ENCODE measurements at places on chromosomes 4 and X.
A peak's percentile ranks its signal among the peaks of the same experiment; 100 is the strongest.

DNA sequence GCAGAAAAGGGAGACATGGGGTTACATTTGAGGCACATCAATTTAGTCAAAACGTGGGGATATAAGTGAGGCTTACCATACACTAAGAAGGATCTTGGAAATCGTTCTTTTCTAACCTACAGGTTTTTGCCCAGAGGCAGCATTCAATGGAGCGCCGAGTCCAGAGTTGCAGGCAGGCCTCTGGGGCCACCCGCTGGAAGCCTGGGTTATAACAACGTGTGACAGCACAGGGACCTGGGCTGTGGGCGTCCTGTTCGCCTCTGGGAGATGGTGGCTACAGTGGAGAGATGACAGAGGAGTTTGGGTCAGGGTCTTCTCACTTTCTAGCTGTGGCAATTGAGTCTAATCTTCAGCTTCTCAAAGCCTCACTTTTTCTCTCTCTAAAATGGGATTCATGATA lies 53.9 kb downstream of the ENPP6 start:
- H3K4me1 ChIP-seq = peaks cover 2% of the 10 kb centered on the region
- H3K27ac ChIP-seq = no peak overlapping the region

GRCh38 chr4:23805450-23805851 lies 84.4 kb downstream of the PPARGC1A start:
- peaks cover 1% of the 10 kb centered on the region for H3K4me1 ChIP-seq
- H3K4me3 ChIP-seq = no peak overlapping the region
- DNase-seq = no peak
- no peak overlapping the region for H3K27ac ChIP-seq

DNA sequence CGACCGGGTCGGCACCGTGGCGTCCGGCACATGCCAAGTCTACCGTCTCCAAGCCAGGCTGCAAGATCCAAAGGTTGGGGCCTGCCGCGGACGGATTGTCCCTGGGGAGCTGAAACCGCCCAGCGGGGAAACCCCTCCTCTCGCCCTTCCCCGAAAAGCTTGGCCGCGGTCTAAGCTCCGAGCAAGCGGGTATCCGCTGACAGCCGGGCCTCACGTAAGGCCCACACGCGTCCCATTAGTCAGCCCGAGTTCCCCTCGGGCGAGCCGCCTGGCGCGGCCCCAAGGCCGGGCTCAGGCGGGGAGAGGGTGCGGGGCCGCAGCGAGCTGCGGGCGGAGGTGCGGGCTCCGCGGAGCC lies 6.8 kb upstream of the BCOR start:
- DNase-seq = no peak
- peak overlapping the region; percentile 71 for H3K27ac ChIP-seq
- no peaks in the 10 kb centered on the region for H3K36me3 ChIP-seq
- peaks cover 20% of the 10 kb centered on the region for H3K27me3 ChIP-seq

DNA sequence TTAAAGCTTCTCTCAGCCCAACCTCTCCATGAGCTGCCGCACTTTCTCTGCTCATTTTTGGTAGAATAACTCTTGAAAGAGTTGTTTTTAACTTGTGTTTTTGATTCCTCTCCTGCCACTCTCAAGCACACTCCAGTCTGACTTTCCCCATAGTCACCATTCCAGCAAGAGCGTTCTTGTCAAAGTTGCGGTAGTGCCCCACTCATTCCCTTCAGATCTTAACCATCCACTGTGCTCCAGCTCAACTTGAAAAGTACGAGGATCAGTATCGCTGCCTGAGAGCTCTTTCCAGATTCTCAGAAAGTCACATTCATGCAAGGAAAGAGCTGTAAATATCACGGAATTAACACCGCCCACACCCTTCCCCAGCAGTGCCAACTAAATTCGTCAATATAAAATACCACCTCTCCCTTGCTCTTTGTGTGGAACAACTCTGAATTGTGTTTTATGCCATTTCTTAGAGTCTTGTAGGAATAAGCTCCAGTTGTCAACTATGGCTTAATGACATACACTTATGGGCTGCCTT lies 59.7 kb upstream of the IL15 start:
- no peak overlapping the region for H3K4me3 ChIP-seq
- no peaks in the 10 kb centered on the region for H3K27me3 ChIP-seq
- H3K36me3 ChIP-seq = no peaks in the 10 kb centered on the region

DNA sequence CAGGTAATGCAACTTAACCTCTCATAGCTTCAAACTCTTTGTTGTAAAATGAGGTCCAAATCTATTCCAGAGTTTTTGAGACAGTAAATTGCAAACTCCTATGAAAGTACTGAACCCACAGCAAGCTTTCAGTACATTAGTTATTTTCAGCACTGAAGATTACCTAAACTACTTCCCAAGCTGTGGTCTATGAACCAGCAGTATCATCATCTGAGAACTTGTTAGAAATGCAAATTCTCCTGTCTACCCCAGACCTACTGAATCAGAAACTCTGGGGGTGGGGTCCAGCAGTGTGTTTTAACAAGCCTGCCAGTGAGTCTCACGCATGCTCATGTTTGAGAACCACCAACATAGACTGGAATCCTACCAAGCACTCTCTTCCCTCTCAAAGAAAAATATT lies 5.7 kb upstream of the CASP6 start:
- no peak overlapping the region for H3K27ac ChIP-seq
- H3K4me3 ChIP-seq = no peak overlapping the region
- no peaks in the 10 kb centered on the region for H3K27me3 ChIP-seq
- peaks cover 4% of the 10 kb centered on the region for H3K4me1 ChIP-seq

DNA sequence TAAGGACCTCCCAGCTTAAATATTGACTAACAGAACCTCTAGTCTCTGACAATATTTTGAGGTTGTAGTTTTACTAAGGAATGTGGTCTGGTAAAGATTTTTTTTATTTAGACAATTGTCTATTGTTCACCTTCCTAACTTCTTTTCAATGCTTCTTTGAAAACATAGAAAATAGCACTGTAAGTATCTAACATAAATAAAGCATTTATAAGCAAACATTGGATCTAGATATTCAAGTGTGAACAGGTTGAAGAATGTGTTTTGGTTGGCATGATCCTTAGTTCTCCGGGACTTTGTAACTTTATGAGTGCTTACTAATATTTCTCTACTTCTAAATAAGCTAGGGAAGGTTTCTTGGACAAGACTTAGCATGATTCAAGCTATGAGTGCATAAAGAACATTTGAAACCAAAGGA lies 285.4 kb upstream of the ARSJ start:
- peaks cover 14% of the 10 kb centered on the region for H3K4me1 ChIP-seq
- peak overlapping the region; percentile 1 for H3K27ac ChIP-seq
- DNase-seq = no peak
- no peaks in the 10 kb centered on the region for H3K27me3 ChIP-seq
- H3K4me3 ChIP-seq = no peak overlapping the region
- H3K36me3 ChIP-seq = no peaks in the 10 kb centered on the region

- H3K27ac ChIP-seq = no peak overlapping the region
- H3K27me3 ChIP-seq = peaks cover 28% of the 10 kb centered on the region
- DNase-seq = no peak
Observed at GRCh38 chr4:6658209-6658595, 17.7 kb downstream of the MRFAP1 start.

GRCh38 chr4:7938609-7939376 lies 868 bp downstream of the AFAP1 start:
- H3K4me3 ChIP-seq = peak overlapping the region; percentile 74
- H3K36me3 ChIP-seq = no peaks in the 10 kb centered on the region
- peaks cover 32% of the 10 kb centered on the region for H3K4me1 ChIP-seq
- DNase-seq = peak; percentile 12
- no peaks in the 10 kb centered on the region for H3K27me3 ChIP-seq
- H3K27ac ChIP-seq = peak overlapping the region; percentile 61

DNA sequence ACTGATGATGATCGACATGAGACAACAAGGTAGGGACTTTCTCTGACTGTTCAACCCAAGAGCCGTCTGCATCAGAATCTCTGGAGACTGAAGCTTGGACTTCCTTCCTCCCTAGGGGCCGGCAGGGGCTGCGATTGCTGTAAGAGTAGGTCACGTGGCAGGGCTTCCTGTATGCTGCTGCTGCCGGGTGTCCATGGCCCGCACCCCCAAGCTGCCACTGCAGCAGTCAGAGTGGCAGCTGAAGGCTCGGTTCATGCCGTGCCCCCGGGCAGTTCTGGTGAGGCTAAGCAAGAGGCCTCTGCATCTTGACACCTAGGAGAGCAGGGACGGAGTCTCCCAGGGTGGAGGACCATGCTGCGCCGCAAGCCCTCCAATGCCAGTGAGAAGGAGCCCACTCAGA lies at the start of gene SASH3:
Gene SASH3, plus strand, starts transcription at position 203 of the 400 bp plus-strand sequence. Its CDS starts 149 bp downstream, at position 352.
- peaks cover 1% of the 10 kb centered on the region for H3K36me3 ChIP-seq
- no peak within 1 kb of the TSS for H3K27ac ChIP-seq
- H3K4me1 ChIP-seq = peaks cover 1% of the 10 kb centered on the region
- no peaks in the 10 kb centered on the region for H3K27me3 ChIP-seq
- no peak within 1 kb of the TSS for H3K4me3 ChIP-seq

DNA sequence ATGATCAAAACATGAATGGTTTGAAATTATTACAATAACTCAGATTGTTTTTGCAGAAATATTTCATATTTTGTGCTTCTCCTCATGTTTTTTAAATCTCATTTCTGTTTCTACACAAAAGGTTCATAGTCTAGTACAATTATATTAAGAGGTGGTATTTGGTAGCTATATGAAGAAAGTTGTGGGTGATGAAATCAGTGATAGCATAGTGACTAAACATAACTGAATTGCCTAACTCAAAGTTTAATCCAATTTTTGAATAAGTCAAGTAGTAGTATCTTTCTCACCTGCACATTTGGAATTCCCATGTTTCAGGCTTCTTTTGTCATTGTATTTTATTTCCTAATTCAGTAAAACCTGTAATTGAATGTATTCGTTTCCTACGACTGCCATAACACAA lies 648.7 kb downstream of the GRID2 start:
- H3K4me1 ChIP-seq = no peaks in the 10 kb centered on the region
- H3K36me3 ChIP-seq = no peaks in the 10 kb centered on the region
- no peaks in the 10 kb centered on the region for H3K27me3 ChIP-seq
- H3K4me3 ChIP-seq = no peak overlapping the region
- no peak for DNase-seq
- H3K27ac ChIP-seq = no peak overlapping the region

DNA sequence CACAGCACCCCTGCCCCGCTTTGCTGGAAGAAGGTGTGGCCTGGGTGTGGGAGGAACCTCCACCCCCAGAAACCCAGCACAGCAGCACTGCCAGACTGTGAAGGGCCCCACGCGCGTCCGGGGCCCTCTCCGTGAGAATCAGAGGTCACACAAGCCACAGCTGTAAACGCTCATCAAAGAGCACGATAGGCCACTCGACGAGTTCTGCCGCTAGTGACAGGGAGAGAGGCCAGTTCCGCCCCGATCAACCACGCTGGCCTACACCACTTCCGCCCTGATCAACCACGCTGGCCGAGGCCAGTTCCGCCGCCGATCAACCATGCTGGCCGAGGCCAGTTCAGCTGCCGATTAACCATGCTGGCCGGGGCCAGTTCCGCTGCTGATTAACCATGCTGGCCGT lies 25.9 kb upstream of the ADRA2C start:
- H3K27ac ChIP-seq = no peak overlapping the region
- no peak overlapping the region for H3K4me3 ChIP-seq
- H3K4me1 ChIP-seq = peaks cover 8% of the 10 kb centered on the region
- DNase-seq = no peak

GRCh38 chr4:168674077-168674747 lies 177.4 kb downstream of the PALLD start:
- H3K4me1 ChIP-seq = peaks cover 4% of the 10 kb centered on the region
- no peaks in the 10 kb centered on the region for H3K36me3 ChIP-seq
- no peaks in the 10 kb centered on the region for H3K27me3 ChIP-seq
- no peak for DNase-seq
- H3K4me3 ChIP-seq = no peak overlapping the region
- no peak overlapping the region for H3K27ac ChIP-seq

GRCh38 chr4:6461301-6462165 lies 10.9 kb downstream of the PPP2R2C start:
- DNase-seq = peak; percentile 4
- H3K27me3 ChIP-seq = peaks cover 41% of the 10 kb centered on the region
- no peak overlapping the region for H3K27ac ChIP-seq
- no peaks in the 10 kb centered on the region for H3K4me1 ChIP-seq

DNA sequence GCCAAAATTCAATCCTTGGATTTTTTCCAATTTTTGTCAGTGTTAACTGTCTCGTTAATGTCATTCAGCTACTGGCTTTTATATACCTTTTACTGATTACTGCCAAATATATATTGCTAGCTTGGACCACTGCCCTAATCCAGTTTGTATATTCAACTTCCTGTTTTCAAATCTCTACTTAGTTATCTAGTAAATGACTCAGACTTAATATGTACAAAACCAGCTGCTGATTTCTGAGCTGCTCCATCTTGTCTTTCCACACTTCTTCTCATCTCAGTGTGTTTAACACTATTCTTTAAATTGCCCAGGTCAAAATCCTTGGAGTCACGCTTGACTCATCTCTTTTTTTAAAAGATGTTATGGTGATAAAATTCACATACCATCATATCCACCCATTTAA lies 1196.7 kb downstream of the RAPGEF2 start:
- no peak overlapping the region for H3K4me3 ChIP-seq
- H3K36me3 ChIP-seq = no peaks in the 10 kb centered on the region
- H3K27me3 ChIP-seq = no peaks in the 10 kb centered on the region
- peaks cover 2% of the 10 kb centered on the region for H3K4me1 ChIP-seq
- no peak for DNase-seq

DNA sequence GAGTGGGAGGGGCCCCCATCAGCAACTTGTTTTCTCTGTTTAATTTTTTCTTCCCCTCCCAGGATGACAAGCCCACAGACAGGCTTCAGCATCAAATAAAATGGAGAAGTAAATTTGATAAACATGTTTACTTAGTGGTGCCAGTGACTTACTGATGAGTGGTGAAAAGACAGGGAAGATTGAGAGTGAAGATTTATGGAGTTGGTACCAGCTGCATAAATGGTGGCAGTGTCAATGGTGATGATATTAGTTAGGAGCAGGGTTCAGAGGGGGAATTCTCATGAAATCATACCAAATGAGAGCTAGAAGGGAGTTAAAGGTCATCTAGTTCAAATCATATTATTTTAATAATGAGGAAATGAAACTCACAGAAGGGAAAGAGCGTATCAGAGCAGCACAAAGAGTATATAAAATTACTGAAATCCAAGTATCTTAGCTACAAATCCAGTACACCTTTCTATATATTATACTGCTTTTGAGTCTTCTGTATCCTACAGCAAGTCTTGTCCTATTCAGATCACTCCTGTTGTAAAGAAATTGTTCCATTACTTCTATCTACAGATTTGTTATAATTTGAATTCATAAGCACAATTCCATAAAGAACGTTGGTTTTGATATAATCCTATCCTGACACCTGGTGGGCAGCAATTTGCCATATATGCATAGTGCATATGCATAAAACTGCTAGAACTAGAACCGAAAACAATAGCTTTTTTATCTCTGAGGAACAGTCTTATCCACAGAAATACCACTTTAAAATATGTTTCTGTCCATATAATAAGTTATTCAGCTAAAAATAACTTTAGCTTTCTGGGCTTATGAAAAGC lies 5.0 kb downstream of the P2RY10 start:
- H3K36me3 ChIP-seq = no peaks in the 10 kb centered on the region
- no peak overlapping the region for H3K27ac ChIP-seq
- no peaks in the 10 kb centered on the region for H3K27me3 ChIP-seq
- DNase-seq = no peak

GRCh38 chr4:78592088-78592783 lies 40.7 kb downstream of the ANXA3 start:
- no peaks in the 10 kb centered on the region for H3K27me3 ChIP-seq
- peaks cover 43% of the 10 kb centered on the region for H3K36me3 ChIP-seq
- no peak for DNase-seq
- peaks cover 10% of the 10 kb centered on the region for H3K4me1 ChIP-seq

All from progenitor cell of endocrine pancreas (in vitro differentiated cells).